ENCODE measurements at places on chromosomes 1 and 21.

DNA sequence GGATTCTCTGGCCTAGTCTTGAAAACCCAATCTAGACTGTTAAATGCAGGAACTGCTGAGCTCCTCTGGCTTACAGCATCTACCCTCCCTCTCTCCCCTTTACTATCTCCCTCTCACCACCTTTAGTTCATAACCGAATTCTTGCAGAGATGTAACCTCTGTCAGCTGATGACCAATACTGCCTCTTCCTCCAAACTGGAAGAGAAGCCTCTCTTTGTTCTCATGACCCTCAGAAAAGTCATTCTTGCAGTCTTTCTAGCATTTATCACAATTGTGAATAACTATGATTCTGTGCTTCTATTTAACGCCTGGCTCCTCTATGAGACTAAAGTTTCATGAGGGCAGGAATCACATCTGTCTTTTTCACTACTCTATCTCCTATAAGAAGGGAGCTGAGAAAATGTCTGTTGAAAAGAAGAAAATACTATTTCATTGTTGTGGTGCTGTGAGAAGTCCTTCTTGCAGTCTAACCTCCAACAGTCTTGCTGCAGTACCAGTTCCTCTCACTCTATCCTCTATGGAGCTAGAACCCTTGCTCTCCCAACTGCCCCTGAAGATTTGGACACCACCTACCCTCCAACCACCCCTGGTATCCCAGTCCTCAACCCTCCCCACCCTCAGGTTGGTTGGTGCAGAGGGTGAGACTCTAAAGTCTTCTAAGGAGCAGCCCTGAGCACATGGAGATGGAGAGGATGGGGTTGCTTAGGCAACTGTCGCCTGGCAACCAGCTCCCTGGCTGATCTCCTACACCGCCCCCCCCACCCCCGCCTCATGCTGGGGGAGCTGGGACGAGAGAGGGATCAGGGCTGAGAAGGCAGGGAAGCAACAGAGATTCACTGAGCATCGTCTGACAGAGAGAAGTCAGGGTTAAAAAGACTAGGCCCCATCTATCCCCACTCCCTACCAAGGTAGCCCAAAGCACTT, 13.9 kb downstream of the MEF2D start:
- no peak for DNase-seq

GRCh38 chr1:94332516-94332915, 85.7 kb upstream of the ABCD3 start:
- no peak for DNase-seq

DNA sequence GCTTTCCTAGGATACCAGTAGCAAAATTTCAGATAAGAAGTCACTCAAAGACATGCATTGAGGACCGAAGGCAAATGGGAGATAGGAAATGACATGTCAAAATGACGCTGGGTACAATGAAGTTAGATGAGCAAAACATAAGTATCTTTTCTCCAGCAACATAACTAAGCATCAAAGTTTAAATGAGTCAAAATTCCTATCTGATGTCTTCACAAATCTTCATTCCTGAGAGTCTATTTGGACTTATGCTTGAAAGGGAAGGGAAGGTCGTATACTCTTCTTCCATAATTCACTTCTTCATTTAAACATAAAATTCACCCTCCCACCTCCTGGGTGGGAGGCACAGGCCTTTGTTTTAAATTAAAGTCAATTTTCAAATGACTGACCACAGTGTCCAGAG, 4.1 kb upstream of the TMEM81 start:
- no peak for DNase-seq

DNA sequence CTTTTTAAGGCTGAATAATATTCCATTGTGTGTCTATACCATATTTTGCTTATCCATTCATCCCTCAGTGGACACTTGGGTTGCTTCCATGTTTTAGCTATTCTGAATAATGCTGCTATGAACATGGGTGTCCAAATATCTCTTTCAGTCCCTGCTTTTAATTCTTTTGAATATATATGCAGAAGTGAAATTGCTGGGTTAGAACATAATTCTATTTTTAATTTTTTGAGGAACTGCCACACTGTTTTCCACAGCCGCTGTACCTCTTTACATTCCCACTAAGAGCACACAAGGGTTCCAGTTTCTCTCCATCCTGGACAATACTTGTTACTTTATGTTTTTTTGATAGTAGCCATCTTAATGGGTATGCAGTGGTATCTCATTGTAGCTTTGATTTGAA, 65.6 kb downstream of the RIMS3 start:
- no peak for DNase-seq

GRCh38 chr1:154263465-154264332, 8.7 kb upstream of the HAX1 start:
- DNase-seq, result no peak

DNA sequence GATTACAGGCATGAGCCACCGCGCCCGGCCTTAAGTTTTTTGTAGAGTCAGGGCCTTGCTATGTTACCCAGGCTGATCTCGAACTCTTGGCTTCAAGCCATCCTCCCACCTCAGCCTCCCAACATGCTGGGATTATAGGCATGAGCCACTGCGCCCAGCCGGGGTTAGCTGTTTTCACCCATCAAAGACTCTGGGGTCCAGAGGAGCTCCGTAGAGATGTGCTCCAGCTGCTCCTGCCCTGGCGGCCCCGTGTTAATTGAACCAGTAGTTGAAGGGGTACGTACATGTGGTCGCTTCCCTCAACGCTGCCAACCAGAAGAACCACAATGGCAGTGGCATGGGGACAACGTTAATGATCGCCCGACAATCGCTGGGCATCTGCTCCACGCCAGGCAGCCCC, 72.0 kb downstream of the NPHP4 start:
- DNase-seq, result no peak

Data from CD8-positive, alpha-beta T cell (primary cell).